NCI-H1694 (cell line): ENCODE measurements at places on chromosomes 3 and 15.

DNA sequence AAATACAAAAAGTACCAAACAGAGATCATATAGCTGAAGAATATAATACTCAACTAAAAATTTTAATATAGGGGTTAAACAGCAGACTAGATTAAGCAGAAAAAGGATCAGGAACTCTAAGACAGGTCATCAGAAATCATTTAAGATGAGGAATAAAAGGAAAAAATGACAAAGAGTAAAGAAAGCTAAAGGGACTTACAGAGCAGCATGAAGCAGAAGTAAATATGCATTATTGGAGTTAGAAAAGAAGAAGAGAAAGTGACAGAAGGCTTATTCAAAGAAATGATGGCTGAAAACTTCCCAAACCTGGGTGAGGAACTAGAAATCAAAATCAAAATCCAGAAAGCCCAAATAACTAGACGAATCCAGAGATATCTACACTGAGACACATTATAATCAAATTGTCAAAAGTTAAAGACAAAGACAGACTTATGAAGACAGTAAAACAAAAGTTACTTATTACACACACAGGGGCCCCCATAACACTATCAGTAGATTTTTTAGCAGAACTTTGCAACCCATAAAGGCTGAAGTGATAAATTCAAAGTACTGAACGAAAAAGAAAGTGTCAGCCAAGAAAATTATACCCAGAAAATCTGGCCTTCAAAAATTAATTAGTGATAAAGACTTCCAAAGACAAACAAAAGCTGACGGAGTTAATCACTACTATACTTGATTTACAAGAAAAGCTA, 95.6 kb downstream of the SCAPER start:
- no peak for DNase-seq

DNA sequence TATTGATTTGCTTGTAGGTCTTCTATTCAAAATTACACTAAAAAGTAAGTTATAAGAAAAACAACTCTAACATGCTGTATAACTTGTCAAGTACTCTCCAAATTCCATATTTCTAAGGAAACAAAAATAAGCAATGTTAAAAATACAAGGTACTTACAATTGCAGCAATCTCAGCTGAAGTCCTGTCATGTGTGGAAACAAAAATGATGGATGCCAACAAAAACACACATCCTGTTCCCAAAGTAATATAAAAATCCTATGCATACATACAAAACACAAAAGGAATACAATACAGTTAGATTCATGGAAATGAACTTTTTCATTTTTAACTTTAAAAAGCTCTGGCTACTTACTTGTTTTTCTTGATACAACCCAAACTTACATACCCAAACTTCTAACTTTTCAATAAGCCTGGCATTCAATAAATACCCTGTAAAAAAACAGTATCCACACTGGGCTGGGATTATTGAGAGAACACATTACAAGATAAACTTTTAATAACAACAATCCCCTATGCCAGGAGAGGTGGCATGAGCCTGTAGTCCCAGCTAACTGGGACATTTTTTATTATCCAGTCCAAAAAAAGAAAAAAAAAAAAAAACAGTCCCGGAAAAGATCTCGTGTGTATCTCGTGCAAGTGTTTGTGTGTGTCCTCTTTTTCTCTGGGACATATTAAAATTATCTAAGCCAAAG, 14.7 kb downstream of the CMTM6 start:
- DNase-seq = no peak

DNA sequence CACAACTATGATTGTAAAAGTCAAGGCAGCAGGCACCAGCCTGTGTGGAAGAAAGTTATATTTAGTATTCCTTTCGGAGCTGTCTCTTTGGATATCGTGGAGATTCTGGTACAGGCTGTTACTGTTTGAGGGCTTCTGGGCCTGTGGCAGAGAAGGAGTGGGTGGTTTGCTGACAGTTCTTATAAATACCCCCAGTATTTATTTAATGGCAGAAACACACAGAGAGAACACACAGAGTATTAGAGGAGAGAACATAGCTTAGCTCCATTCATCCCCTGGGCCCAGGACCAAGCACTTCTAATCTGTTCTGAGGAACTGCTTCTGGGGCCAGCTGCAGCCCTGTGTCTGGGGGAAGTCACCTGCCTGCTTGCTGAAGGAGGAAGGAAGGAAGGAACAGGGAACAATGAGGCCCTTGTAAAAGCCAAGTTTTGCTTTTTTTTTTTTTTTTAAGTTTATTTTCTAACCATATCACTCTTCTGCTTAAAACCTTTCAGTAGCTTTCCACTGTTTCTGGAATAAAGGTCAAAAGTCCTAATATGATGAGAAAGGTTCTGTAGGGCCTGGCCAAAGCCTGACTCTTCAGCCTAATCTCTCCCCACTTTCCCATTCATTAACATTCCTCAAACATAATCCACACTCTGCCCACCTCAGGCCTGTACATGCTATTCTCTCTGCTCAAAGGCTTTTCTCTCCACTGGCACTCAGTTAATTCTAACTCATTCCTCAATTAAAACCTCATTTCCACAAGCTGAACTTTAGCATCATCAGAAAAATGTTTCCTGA, 11.8 kb upstream of the PP2D1 start:
- no peak for DNase-seq

- no peak for DNase-seq
Measured at GRCh38 chr3:78022232-78022631, 982.3 kb downstream of the ROBO2 start.

DNA sequence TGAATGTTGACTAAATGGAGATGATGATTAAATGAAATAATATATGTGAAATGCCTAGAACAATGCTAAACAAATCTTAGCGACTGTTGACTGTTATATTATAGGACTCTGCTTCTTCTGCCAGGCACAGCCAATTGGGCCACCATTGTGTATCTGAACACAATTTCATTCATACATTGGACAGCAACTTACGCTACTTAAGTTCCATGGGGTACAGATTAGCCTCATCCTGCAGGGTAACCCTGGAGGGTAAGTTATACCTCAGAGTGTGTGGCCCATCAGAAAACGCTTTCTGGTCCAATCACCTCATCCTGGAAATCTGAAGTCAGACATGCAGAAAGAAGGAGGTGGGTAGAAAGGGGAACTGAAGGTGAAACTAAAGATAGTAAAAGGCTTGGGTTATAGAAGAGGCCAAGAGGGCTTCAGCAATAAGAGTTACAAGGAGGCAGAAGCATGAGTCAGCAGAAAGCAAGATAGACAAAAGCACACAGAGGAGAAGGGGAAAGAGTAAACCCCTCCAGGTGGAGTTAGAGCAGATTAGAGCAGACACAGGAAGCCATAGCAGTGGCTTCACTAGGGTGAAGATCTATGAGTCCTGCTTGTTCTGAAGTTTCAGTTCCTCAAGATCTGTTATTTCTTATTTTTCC, 119.3 kb upstream of the SLC24A5 start:
- DNase-seq = no peak

GRCh38 chr3:161163297-161163696, 57.8 kb upstream of the NMD3 start:
- DNase-seq = no peak

DNA sequence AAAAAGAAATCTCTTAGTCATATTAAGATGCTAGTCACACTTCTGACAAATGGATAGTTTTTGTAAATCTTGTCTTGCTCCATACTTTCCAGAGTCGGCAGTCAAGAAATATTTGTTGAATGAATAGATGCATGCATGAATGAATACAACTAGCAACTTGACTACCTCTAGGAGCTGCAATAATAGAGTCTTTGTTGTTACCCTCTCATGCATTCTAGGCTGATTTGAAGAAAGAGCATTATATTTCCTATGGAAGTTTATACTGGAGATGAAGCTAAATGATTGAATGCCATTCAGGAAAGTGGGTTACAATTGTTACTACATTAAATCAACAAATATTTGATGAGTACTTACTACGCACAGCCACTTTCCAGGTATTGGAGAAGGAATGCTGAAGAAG, 18.1 kb upstream of the TRAT1 start:
- no peak for DNase-seq

- peak; percentile 89 for DNase-seq
Measured at GRCh38 chr3:182182531-182182968, 470.8 kb downstream of the SOX2 start.

DNA sequence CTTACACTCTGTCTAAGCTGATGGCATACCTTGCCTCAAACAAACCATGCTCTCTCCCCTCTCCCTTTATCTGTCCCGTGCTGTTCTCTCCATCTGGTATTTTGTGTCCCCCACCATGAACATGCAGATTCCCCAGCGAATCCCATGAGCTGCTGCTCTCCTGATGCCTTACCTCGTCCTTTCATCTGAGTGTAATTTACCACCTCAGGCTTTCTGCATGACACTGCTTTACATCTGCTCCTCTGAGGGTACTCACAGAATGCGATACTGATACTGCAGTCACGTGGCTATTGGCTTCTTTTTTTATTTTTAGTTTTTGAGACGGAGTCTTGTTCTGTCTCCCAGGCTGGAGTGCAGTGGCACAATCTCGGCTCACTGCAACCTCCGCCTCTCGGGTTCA, 341.7 kb downstream of the PTPRG start:
- DNase-seq = no peak

GRCh38 chr3:52827866-52828376, 2.6 kb downstream of the ITIH4 start:
- no peak for DNase-seq

DNA sequence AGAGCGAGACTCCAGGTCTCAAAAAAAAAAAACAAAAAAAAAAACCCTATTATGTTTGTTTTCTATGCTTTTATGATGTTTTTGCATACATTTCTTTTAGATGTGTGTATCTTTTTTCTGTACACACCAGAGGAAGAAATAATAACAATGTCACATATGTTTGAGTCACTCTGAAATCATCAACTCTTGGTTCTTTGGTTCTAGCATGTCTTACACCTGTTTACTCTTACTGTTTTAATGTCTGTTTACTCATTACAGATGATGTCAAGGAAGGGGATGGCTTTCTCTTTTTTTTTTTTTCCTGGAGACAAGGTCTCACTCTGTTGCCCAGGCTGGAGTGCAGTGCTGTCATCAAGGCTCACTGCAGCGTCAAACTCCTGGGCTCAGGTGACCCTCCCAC, 24.1 kb downstream of the RHOA start:
- DNase-seq = no peak

DNA sequence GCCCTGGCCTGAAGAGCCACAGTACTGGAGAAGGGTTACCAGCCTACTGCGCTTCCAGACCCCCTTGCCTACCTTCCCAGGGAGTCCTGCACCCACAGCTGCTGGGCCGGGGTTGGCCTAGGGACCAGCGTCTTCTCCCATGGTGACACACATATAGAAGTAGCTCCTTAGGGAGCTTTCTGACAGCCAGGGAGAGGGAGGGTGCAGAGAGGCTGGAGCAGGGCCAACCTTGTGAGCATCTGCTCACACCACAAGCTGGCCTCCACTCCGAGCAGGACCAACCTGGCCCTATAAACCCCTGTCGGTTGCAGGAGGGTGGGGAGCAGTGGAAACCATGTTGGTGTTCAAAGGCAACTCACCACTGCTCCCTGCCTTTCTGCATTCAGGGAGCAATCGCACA, 35.2 kb downstream of the SRPRB start:
- no peak for DNase-seq

DNA sequence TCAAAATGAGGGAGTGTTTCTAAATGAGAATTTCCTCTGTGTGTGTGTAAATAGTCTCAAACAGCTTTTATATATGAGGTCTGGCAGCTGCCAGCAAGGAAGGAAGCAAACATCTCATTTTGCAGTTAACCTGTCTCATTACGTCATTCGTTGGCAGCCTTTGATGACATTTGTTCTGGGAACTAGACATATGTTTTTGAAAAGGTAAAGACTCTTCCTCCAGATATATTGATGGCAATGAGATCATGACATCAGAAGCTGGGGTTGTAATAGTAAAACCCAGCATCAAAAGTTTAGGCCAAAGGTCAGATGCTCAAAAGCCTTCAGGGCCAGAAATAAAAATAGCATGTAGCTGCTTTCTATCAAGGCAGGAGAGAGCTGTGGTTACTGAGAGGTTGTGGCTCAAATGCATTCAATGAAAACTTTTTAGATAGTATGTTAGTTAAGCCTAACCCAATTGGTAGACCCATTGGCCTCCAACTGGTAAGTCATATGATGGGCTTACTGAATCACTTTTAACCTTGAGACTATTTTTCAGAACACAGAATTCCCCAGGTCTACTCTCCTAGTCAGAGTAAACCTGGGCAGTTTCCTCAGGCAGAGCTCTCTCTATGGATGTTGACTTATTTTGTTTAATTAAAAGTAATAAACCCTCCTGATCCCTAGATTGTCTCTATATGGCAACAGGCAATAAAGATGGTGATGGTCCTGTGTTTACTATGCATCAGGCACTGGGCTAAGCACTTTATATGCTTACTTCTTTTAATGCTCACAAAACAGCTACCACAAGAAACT, 386.5 kb upstream of the CFAP20DC start:
- peak; percentile 5 for DNase-seq

DNA sequence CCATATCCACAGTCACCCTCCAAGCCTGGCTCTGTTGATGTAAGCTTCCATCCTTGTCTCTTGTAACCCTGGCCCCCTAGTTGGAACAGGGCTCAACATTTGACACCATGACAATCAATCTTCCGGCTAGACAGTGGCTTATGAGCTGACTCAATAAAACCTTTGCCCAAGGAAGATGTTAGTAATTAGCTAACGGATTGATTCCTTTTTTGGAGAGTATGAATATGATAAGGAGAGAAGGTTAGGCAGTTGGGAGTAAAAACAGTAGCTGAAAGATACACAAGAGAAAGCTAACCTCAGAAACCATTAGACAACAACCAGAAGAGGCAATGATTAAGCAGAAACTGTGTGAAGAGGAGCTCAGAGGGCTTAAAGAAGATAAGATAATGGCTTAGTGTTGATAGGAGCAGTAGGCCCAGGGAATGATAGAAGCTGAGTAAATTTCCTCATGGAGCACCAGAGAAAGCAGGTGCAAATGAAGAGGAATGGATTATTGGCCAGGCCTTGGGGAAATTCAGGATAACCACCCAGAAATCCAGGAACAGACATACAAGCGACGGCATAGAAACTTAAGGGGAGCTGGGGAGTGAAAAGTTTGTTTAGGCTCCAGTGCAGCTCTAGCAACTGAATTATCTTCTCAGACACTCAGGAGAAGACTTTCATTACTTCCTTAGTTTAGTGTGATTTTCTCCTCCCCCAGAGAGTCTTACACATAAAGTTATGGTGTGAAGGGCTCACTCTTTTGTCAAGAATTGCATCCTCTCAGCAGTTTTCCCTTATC, 7.8 kb upstream of the RFX7 start:
- no peak for DNase-seq

DNA sequence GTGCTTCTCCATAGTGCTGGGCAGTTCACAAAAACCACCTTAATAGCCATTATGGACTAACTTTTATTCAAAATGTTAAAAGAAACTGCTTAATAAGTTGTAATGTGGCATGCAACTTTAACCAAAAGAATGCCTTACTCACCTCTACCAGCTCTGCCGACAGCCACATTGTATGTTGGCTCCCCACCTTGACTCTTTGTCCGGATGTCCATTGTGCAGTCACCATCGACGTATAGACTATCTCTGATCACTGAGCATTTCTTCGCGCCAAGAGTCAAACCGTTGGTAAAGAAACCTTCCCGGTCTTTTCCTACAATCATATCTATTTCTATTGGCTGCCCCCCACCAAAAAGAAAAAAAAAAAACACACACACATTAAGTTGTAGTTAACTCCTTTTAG, 2.5 kb downstream of the PFN2 start:
- no peak for DNase-seq

GRCh38 chr15:88274553-88275460, 18.3 kb upstream of the NTRK3 start:
- DNase-seq = peak; percentile 67

- no peak for DNase-seq
Measured at GRCh38 chr3:86985181-86985826, 5.6 kb downstream of the VGLL3 start.
